CD4-positive, alpha-beta T cell treated with Interleukin-17A for 4 hours (primary cell): ENCODE measurements at places on chromosomes 2 and 18.

- DNase-seq, result peak; percentile 8
These were observed 79.9 kb downstream of the ALK start for GRCh38 chr2:29841386-29842004.

GRCh38 chr2:58535990-58536389 is 294.9 kb upstream of the FANCL start:
- DNase-seq, result no peak

- DNase-seq, result no peak
These were observed 43.9 kb upstream of the KCNF1 start for GRCh38 chr2:10867692-10868420.

GRCh38 chr2:9162841-9163240 is 43.8 kb upstream of the ASAP2 start:
- DNase-seq, result no peak

- DNase-seq, result no peak
These were observed 12.8 kb downstream of the SESTD1 start for GRCh38 chr2:179251870-179252269.

DNA sequence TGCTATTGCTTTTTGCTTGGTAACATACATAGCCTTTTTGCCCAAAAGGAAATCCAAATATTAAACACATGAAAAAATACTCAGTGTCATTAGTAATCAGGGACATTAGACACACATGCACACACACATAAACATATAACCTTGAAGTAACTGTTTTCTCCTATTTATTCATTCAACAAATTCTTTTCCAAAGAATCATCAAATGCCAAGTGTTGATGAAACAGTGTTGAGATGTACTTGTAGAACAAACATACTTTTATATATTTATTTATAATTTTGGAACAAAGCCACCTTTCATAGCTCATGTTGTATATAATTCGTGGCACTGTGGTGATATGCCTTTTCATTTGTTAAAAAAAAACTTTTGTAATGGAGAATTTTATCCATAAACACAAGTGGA is 81.0 kb downstream of the APLF start:
- no peak for DNase-seq

DNA sequence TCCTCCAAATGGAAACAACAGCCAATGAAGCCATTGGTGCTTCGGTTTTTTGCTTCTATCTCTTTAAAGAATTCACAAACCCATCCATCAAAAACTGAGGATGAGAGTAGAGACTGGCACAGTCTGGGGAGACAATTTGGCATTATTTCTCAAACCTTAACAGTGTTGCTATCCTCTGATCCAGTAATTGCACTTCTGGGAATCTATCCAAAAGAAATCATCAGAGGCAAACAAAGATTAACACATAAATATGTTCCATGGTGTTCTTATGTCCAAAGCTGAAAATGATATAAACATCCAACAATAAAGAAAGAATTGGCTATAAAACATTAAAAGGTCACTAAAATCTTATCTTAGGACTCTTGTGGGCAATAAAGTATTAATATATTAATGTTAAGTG is 35.1 kb downstream of the REEP1 start:
- DNase-seq, result no peak

- no peak for DNase-seq
These were observed 2.9 kb downstream of the ANKRD12 start for GRCh38 chr18:9139400-9140039.

DNA sequence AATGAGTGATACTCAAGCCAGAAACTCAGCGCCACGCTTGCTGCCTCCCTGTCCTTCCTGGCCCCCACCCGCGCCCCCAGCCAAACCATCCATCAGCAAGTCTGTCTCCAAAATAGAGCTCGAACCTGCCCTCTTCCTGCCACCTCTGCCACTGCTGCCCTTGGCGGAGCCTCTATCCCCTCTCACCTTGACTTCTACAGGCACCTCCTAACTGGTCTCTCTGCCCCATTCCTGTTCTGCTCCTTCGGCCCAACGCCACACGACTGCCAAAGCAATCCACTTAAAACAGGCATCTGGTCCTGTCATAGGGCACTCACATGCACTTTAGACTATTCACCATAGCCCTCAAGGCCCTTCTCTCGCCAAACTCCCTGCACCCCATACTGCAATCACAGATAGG is 210.3 kb upstream of the SMAD2 start:
- no peak for DNase-seq

- DNase-seq, result no peak
These were observed 1130.2 kb downstream of the DSC3 start for GRCh38 chr18:29912351-29912750.

GRCh38 chr18:825891-826585 is 14.0 kb upstream of the YES1 start:
- DNase-seq, result no peak

- no peak for DNase-seq
These were observed 4.5 kb upstream of the COL3A1 start for GRCh38 chr2:188969651-188970050.

- no peak for DNase-seq
These were observed 124.8 kb upstream of the DAPL1 start for GRCh38 chr2:158670292-158670691.

DNA sequence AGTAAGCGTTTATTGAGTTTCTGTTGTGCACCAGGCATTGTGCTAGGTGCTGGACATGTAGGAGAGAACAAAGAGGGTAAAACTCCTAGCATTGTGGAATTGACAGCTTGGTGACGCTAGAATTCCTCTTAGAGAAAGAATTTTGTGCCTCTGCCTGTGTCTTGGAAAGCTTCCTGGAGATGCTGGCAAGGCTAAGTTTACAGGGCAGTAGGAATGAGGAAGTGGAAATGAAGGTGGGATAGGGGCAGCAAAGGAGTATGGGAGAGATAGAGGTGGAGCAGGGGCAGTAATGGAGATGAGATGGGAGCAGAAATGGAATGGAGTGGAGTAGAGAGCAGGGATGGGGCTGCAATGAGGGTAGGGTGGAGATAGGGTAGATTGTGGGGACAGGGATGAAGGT is 29.8 kb downstream of the GPR39 start:
- DNase-seq, result no peak
